ENCODE measurements at places on chromosomes 3 and 15.

GRCh38 chr15:55695432-55695831 is 47.5 kb downstream of the PRTG start:
- DNase-seq = no peak

DNA sequence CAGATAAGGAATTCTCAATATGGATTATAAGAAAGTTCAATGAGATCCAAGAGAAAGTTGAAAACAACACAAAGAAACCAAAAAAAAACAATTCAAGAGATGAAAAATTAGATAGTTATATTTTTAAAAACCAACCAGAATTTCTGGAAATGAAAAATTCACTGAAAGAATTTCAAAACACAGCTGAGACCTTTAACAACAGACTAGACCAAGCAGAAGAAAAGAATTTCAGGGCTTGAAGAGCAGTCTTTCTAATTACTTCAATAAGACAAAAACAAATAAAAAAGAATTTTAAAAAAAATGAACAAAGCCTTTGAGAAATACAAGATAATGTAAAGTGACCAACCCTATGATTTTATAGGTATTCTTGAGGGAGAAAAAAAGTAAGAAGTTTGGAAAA is 155.4 kb downstream of the ZMAT3 start:
- DNase-seq = no peak

DNA sequence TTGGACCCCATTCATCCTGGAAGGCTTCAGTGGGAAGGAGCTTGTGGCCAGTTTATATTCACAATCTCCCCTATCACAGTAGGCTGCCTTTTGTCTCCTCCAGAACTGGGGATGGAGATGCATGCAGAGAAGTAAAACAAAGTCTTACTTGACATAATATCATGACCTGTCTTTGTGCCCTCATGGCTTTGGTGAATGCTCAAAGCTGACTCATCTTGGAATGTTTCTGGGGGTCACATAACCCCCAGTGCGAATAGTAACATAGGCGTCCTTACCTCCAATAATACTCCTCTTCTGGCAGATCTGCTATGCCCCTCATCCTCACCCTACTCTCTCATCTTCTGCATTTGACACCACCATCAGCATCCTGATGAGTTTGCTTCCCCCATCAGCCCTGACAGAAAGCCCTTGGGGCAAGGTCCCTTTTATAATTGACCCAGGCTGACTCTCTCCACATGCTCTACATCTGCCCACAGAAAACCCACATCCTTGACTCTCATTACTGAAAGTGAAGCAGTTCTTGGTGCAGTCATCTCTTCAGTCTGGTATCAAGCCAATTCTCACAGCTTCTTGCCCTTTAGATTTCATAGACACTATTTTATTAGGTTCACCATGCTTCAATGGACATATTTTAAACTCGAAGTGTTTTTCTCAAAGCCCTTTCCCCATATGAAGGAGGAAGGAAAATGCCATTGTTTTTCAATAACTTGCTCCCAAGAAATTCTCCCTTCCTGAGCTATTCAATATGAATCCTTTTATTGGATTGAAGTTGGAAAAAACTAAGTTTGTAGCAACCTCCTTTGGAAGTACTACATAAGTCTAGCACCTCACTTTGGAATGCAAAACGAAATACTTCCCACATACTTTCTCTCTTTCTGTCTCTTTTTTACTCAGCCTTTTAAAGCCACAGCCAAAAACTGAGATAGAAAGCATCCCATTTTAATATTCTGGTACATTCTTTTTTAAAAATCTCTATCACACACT is 36.6 kb downstream of the OSTN start:
- no peak for DNase-seq

GRCh38 chr15:69729167-69729748 is 276.6 kb downstream of the RPLP1 start:
- DNase-seq = peak; percentile 61

- no peak for DNase-seq
Observed at GRCh38 chr3:19702416-19703078, 231.5 kb downstream of the EFHB start.

DNA sequence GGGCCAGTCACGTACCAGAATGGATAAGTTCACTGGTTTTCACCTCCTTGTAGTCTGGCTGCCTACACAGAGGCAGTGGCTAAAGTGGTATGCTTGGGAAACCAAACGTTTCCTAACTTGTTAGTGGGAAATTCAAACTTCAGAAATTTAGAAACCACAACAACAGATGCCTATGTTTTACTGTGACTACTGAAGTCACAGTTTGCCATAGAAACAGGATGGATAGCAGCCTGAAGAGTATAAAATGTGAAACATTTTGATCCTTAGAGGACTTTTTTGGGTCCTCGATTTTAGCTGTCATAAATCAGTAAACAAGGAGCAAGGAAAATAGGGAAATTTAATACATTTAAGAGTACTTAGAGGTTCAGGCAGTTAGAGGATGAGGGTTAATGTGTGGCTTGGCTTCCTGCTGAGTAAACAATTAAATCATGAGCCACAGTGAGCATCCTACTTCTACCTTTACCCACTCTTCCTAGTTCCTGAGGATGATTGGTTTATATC is 48.6 kb downstream of the CMSS1 start:
- DNase-seq = no peak

DNA sequence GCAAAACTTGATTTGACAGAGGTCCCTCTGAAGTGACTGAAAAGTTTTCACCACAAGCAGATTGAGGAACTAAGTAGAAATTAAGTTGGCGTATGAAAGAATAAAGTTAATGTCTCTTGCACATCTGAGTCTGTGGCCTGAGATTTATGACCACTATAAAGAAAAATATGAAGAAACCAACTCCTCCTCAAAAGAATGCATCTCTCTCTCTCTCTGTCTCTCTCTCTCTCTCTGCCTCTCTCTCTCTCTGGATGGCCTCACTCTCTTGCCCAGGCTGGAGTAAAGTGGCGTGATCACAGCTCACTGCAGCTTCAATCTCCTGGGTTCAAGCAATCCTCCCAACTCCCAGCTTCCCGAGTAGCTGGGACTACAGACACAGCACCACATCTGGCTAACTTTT is 55.2 kb downstream of the RPL22L1 start:
- no peak for DNase-seq

- no peak for DNase-seq
Observed at GRCh38 chr3:151579571-151580270, 118.9 kb upstream of the IGSF10 start.

GRCh38 chr3:26015752-26016151 is 225.9 kb downstream of the OXSM start:
- no peak for DNase-seq

DNA sequence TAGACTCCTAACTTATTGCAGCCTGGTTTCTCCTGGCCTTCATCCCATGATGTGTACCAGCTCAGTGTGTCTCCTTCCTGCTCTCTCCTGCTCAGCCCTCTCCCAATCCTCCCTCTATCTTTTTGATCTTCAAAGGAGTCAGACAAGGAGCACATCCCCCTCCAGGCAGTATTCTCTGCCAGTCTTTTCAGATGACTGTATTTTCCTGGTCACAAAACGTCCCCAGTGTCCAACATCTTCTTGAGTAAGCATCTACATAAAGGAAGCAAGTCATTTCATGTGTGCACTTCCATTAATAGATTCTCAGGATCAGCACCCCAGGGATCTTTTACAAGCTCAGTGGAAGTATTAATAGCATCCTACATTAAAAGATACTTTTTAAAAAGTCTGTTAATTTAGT is 148.9 kb upstream of the THBS1 start:
- DNase-seq = no peak

DNA sequence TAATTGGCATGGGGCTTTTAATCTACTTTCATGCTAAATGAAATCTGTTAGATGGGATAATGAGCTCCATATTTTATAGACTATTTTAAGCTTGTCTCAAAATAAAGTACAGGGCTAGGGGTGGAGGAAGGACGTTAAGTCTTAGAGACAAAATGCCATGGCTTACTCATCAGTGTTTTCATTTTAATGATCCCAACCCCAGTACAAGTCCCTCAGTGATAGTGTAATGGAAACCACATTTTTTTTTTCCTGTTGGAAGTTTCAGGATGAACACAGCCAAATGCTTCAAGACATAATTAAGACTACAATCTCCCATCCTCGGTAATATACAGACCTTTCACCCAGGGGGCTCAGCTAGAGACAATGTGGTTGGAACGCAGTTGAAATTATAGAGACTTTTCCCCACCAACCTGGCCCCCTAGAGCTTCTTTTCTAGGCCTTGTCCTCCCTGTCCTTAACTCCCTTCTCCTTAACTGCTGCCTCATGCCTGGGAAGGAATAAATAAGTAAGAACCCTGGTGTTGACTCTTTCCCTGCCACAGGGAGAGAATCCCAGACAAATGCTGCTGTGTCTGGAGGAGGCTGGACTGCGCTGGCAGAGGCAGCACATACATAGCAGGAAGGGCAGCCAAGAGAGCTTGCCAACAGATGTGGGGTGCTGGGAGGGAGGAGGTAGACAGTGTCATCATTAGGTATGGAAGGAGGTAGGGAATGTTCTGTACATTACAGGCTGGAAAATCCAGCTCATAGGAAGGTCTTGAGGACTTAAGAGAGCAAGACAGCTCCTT is 115.4 kb upstream of the ROPN1 start:
- no peak for DNase-seq

- peak; percentile 37 for DNase-seq
Observed at GRCh38 chr3:72227486-72228070, 442.6 kb upstream of the PROK2 start.

- peak; percentile 61 for DNase-seq
Observed at GRCh38 chr3:128076483-128077201, 24.4 kb downstream of the SEC61A1 start.

GRCh38 chr15:100893964-100894295 is 14.3 kb downstream of the ALDH1A3 start:
- DNase-seq = no peak

GRCh38 chr15:90358124-90359033 is 6.3 kb downstream of the ZNF774 start:
- peak; percentile 63 for DNase-seq

DNA sequence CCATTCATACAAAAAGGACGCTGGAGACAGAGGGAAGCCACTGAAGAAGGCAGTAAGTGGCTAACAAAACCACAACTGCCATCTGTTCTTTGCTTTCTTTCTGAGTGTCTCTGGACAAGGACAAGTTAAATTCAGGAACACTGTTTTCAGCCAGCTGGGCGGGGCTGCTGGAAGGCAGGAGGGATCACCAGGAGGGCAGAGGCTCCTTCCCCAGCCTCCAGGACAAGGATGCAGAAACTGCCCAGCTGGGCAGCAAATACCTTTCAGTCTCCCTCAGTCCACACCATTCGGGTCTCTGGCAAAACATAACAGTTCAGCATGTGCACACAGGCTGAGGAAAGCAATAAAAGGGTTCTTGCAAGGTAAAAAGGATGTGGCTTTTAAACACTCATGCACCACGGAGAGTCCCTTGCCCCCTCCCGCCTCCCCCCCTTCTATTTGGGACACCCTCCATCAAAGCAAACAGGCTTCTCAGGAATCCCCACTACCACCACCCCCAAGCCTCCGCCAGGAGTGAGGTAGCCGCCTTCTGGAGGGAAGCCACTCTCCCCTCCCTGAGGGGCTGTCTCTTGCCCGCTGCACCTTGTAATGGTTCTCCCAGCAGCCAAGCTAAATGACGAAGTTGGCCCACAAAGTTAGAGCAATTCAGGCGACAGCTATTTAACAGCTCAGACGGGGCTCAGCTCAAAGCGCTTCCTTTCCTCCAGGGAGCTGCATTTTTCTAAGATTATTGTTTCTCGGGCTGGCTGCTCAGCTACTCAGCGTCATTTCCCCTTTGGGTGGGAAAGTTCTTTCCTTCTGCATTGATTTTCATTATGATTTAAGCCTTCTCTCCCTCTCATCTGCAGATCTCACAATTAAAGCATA is 3.8 kb downstream of the HEG1 start:
- DNase-seq = no peak

DNA sequence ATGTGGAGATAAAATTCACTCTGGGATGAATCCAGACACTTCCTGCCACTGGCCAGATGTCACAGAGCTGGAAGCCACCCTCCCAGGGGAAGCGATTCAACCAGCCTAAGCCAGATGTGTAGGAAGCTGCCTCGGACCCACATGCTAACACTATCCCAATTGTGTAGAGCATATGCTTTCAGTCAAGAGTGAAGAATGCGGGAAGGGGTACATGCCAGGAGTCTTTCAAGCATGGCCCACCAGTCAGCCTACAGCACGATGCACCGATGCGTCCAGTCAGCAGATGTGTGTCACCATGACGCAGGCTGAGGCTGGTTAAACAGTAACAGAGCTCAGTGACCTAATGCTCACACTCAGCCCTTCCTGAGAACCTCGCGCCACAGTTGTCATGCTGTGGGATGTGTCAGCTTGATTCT is 38.8 kb upstream of the BNC1 start:
- no peak for DNase-seq

Measured in suppressor macrophage treated with lipopolysaccharide for 4 hours (primary cell).